AG04449 (cell line): ENCODE measurements at places on chromosomes 12 and 14.

- DNase-seq = no peak
Measured at GRCh38 chr14:61469781-61470180, 148.4 kb downstream of the PRKCH start.

- no peak for DNase-seq
Measured at GRCh38 chr12:77537663-77538062, 293.0 kb upstream of the NAV3 start.

- DNase-seq = no peak
Measured at GRCh38 chr14:22978487-22978837, 3.9 kb downstream of the AJUBA start.

- DNase-seq = no peak
Measured at GRCh38 chr14:94398182-94398479, 9.7 kb upstream of the SERPINA1 start.

GRCh38 chr12:53193040-53193439 is 12.3 kb upstream of the CSAD start:
- no peak for DNase-seq

- peak; percentile 16 for DNase-seq
Measured at GRCh38 chr12:102740141-102740955, 176.7 kb downstream of the PAH start.

- DNase-seq = no peak
Measured at GRCh38 chr14:20530771-20531571, 25.6 kb downstream of the RNASE10 start.

DNA sequence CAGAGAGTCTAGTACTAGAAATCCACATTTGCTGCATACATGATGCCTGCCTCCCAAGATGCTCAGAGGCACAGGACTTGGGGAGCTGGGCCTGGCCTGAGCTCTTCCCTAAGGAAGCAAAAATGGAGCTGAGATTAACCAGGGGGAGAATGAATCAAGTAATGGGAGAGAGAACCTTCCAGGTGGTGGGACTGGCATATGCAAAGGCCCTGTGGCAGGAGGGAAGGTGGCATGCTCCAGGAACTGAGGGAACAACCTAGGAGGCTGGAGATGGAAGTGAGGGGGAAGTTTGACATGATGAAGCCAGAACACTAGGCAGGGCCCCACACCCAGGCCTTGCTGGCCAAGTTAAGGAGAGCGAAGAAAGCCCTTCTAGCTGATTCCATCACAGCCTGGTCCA is 23.3 kb downstream of the TMEM63C start:
- DNase-seq = no peak

- DNase-seq = peak; percentile 45
Measured at GRCh38 chr12:54977155-54977554, 7.4 kb downstream of the TESPA1 start.

GRCh38 chr14:100239211-100239839 is 381 bp downstream of the YY1 start:
- DNase-seq = no peak

DNA sequence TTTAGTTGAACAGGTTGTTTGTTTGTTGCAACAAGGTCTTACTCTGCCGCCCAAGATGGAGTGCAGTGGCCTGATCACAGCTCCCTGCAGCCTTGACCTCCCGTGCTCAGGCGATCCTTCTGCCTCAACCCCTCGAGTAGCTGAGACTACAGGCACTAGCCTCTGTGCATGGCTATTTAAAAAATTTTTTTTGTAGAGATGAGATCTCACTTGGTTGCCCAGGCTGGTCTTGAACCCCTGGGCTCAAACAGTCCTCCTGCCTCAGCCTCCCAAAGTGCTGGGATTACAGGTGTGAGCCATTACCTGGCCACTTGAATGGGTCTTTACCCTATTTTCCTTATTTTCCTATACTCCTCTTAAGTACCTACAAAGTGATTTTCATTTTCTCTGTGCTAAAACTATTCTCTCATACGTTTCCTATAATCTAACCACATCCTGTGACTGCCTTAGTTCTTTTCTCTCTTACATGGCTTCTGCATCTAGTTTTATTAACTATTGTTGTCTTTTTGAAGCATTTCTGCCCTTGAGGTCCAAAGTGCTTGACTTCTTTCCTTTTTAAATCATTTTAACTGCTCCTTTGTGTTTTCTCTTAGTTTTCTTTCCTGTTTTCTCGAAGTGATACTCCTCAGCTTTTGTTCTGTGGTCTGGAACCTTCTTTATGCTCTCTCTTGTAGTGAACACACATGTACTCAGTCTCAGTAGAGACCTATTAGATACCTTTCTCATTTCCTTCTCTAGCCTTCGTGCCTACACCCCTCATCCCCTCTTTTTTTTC is 14.1 kb downstream of the GPX2 start:
- no peak for DNase-seq

DNA sequence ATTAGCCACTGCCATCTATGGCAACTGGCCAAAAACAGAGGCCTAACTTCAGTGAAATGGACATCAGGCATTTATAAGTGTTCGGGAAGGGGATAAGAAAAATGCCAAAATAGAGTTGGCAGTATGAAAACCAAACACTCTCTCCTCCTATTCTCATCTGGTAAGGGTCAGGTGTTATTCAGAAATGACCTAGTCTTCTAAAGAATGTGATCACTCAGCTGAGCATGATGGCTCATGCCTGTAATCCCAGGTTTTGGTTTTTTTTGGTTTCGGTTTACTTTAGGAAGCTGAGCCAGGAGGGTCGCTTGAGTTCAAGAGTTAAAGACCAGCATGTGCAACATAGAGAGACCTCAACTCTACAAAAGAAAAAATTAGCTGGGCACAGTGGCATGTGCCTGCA is 170.3 kb downstream of the GRIN2B start:
- DNase-seq = no peak

- DNase-seq = peak; percentile 62
Measured at GRCh38 chr12:49244176-49244575, 20.7 kb upstream of the TUBA1C start.

GRCh38 chr14:99575043-99576023 is 28.7 kb downstream of the CCDC85C start:
- no peak for DNase-seq

- DNase-seq = no peak
Measured at GRCh38 chr14:87045246-87045645, 947.7 kb downstream of the GALC start.

DNA sequence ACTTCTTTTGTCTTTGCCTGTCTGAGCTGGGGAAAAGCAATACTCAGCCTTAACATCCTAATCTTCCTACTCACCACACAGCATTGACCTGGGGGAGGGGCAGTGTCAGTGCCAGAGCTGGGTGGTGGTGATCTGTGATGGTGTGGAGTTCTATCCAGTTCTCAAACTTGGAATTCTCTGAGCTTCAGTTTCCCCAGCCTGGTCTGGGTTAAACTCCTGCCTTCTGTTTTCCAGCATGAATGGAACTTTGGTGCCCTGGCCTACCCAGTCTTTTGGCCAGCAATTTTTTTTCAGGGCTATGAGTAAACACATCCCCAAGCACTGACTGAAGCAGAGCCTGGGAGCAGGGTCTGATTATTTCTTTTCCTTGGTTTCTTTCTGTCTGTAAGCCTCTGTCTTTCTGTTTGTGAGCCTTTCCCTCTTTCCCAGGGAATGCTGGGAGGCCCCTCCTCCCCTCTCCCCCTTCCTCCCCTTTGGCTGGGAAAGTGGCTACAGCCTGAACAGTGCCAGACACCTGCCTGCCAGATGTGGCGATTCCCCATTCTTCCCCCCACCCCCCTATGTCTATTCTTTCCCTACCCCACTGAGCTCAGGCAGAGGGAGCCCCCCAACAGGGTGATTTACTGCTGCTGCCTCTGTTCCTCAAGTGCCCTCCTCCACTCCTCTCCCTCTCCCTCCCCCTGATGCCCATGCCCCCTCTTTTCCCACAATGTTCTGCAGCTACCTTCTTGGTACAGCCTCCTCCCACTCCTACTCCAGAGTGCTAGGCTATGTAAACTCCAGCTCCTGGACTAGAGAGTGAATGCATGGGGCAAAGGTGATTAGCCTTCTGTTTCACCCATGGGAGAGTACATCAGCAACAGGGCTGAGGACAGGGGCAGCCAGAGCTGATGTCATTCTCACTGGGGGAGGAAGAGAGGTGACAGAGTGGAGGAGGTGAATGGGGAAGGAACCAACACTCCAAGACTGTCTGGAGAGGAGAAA is 11.1 kb downstream of the GPR84 start:
- DNase-seq = no peak

DNA sequence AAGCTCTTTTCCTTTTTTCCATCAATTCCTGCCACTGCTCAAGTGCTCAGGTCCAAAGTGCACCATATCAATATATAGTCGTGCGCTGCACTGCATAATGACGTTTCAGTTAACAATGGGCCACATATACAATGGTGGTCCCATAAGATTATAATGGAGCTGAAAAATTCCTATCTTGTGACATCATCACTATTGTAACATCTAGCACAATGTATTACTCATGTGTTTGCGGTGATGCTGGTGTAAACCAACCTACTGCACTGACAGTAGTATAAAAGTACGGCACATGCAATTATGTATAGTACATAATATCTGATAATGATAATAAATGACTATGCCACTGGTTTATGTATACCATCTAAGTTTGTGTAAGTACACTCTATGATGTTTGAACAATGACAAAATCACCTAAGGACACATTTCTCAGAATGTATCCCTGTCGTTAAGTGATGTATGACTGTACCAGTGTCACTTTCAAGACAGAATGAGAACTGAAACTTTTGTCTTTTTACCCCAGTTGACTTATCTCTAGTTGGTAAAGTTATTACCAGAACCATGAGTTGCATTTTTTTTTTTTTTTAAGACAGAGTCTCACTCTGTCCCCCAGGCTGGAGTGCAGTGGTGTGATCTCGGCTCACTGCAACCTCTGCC is 53.7 kb upstream of the INSM2 start:
- no peak for DNase-seq

DNA sequence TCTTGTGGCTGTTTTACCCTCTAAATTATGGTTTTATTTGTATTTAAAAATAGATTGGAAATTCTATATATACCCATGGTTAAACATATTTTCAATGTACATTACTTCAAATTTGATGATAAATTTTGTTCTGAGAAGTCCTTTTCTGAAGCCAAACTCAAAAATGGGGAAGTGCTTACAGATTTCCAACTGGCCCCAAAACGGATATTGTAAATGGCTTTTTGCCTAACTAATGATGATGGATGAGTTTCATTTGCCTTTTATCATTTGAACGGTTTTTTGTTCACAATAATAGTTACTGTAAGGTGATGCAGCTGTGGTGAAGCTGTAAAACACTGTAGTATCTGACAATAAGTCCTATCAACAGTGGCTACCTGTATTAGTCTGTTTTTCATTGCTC is 136.9 kb downstream of the FUT8 start:
- no peak for DNase-seq

GRCh38 chr14:21913759-21914158 is 240.1 kb upstream of the OR4E1 start:
- DNase-seq = no peak

- DNase-seq = no peak
Measured at GRCh38 chr12:51593539-51593938, 2.5 kb downstream of the SCN8A start.

DNA sequence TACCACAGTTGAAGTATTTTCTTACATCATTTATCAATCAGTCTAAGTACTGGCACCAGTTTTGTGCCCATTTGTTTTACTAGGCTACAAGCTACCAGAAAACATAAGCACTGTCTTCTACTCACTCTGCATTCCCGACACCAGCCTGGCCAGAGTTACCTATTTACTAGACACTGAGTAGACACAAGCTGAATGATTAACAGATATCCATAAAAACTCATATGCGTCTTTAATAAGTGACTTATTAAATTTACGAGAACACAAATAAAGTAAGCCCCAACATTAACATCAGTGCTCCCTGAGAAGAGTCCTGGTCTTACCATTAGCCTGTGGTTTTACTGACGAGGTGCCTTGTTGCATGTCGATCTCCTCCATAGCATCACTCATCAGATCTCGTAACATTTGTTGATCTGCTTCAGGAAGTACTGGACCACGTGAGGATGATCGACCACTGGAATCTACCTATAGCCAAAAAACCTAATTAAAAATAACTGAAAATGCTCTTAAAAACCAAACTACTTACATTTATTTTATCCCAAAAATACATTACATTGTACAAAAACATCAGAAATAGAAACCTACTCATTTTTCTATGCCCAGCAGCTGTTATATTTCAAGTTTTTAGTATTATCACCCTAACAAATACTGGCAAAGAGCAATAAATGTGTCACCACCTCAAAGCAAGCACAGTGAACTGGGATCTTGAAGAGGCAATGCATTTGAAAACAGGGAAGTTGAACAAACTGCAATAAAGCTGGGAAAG is 53.3 kb downstream of the BDKRB1 start:
- DNase-seq = no peak

- DNase-seq = no peak
Measured at GRCh38 chr12:43951286-43951685, 115.4 kb downstream of the TMEM117 start.
